ENCODE measurements at places on chromosomes 3 and 15.

GRCh38 chr3:122067214-122067550, 12.0 kb downstream of the CD86 start:
- no peak for DNase-seq

GRCh38 chr3:71127052-71127831, 456.3 kb downstream of the FOXP1 start:
- DNase-seq: no peak

DNA sequence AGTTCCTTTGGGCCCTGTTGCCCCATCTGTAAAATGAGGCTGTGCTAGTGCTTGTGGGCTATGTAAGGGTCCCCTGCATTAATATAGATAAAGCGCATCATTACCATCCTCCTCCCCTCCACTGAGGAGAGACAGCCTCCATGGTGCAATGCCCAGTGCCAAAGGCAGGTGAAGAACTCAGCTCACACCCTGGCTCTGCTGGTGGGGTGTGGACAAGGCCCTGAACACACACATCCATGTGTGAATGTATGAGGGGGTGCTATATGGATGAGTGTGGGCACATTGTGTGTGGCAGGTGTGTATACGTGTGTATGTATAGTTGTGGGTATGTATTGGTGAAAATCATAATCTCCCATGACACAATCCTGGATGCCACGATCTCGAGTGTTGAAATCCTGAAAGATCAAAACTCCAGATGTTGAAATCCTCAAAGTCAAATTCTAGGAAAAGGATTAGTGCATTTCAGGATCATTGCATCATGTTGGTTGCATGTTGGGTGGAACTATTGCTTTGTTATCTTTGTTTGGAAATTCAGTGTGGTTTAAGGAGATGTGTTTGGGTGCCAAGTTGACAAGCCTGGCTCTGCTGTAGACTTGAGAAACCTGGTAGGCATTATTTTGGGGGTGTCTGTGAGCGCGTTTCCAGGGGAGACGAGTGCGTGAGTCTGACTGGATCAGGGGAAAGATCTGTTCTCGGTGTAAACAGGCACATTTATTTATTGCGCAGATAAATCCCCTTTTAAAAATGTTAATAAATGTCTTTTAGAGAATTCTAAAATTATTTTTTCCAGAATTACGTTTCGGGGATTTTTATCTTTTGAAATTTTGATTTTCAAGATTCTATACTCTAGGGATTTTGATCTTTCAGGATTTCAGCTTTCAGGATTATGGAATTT, 42.0 kb upstream of the SEC61A1 start:
- DNase-seq: no peak

GRCh38 chr3:182980204-182981037, at the start of gene DCUN1D1:
DCUN1D1 (minus strand) TSS chr3:182980538; CDS start chr3:182980489, 49 bp downstream.
- DNase-seq: no peak

- no peak for DNase-seq
Observed at GRCh38 chr15:43208052-43209002, 12.5 kb downstream of the EPB42 start.

GRCh38 chr3:61666615-61667330, 105.4 kb downstream of the PTPRG start:
- no peak for DNase-seq

- DNase-seq: no peak
Observed at GRCh38 chr3:47398228-47398627, 17.4 kb downstream of the PTPN23 start.

DNA sequence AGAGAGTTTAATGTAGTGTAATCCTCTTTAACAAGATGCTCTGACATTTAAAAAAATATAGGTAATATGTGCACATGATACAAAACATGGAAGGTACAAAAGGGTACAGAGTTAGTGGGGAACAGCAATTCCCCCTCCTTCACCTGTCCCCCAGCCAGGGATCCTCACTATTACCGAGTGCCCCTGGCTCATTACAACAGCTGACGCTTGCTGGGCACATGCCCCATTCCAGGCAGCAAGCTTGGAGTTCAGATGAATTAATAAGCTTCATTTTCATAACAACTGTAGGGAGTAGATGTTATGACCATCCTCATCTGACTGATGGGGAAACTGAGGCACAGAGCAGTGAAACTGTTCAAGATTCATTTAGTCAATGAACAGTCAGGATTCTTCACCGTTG, 41.2 kb downstream of the PCSK6 start:
- DNase-seq: no peak

GRCh38 chr15:61308437-61308836, 79.3 kb upstream of the RORA start:
- DNase-seq: no peak

DNA sequence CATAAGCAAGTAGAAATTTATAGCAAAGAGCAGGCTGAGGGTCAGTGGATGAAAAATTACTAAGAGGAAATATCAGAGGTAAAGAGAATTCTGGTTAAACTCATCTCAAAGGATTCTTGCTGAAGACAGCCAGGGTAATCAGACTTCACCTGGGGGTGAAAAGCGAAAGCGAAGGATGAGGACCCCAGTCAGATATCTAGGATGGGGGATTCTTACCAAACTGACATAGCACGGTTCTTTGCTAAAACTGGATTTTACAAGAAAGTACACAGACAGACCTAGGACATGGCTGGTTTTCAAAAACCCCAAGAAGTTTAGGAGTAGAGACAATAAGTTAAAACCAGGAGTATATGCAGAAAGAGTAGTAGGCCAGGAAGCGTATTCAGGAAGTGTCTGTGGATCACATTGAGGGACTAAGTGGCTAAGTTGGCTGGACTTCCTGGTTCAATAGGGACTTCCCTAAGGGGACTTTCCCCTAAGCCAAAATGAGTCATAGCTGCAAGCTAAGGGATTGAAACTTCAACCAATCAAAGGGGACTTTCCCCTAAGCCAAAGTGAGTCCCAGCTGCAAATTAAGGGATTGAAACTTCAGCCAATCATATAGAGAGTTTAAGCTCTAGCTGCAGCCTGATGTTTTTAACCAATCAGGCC, 2.4 kb upstream of the CFAP91 start:
- no peak for DNase-seq

GRCh38 chr3:66041116-66041515, 2.4 kb upstream of the MAGI1 start:
- no peak for DNase-seq

GRCh38 chr3:157330206-157330605, 106.4 kb upstream of the PTX3 start:
- DNase-seq: no peak

- DNase-seq: no peak
Observed at GRCh38 chr3:39146083-39146501, 7.3 kb downstream of the CSRNP1 start.

GRCh38 chr15:41921639-41922038, 27.8 kb upstream of the SPTBN5 start:
- no peak for DNase-seq
